ENCODE measurements at places on chromosomes 11 and 22.

DNA sequence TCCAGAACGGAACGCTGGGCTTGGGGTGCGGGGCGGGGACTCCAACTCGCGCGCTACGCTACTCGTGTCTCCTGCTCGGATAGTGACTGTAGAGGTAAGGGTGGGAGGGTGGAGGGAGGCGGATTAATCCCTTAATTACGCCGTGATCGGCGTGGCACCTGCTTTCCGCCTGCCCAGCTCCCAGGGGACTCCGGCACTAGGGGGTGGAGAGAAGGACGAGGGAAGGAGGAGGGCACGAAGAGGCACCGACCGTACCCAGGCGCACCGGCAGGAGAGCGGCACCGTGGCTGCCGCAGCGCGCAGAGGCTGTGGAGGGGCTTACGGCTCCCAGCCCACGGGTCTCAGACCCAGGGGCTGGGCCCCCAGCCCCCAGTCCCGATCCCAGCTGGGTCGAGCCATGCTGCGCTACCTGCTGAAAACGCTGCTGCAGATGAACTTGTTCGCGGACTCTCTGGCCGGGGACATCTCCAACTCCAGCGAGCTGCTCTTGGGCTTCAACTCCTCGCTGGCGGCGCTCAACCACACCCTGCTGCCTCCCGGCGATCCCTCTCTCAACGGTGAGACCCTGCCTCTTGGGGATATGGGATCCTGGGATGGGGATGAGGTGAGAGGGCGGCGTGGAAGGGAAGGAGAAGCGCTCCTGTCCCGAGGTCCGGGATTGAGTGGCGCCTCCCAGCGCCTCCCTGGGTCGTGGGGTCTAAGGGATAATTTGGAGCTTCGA lies at the start of gene ROBO3:
Gene ROBO3 (plus strand): TSS at position 252 of the 721 bp plus-strand sequence. CDS start 146 bp downstream, at position 398.
- DNase-seq = peak; percentile 74

DNA sequence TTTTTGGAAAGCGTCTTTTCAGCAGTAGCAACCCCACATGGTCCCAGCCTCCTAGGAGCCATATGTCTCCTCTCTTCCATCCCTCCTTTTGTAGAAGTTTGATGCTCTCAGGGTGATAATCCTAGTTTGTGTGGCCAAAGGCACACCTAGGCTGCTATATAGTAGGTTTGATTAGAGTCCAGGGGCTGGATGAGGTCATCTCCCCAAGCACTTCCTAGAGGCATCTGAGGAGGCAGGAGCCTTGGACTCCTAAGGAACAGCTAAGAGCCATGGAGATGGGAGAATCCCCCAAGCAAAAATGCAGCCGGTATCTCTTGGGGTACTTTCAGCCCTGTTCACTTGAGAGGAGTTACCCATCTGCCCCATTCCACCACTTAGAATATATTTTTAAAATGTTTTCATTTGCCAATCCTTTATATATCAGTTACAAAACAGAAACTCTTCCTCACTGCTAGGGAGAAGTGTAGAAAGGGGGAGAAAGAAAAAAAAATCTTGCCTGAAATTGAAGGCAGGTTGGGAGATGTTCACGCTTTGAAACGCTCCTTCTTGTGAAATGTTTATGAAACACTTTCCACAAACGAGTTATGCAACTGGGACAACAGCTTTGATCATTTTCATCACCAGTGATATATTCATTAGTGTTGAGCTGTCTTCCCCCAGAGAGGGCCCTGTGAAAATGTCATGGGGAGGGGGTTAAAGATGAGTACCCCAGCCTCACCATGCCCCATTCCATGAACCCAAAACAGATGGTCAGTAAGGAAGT lies 31.9 kb upstream of the TLCD5 start:
- DNase-seq = no peak

DNA sequence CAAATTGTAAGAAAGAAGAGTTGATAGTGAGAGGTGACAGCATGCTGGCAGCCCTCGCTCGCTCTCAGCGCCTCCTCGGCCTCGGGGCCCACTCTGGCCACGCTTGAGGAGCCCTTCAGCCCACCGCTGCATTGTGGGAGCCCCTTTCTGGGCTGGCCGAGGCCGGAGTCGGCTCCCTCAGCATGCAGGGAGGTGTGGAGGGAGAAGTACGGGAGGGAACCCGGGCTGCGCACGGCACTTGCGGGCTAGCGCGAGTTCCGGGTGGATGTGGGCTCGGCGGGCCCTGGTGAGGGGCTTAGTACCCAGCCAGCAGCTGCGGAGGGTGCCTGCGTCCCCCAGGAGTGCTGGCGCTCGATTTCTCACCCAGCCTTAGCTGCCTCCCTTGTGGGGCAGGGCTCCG lies 539.7 kb upstream of the CCDC179 start:
- DNase-seq = no peak

- no peak for DNase-seq
Measured at GRCh38 chr11:104124979-104125378, 39.0 kb downstream of the PDGFD start.

DNA sequence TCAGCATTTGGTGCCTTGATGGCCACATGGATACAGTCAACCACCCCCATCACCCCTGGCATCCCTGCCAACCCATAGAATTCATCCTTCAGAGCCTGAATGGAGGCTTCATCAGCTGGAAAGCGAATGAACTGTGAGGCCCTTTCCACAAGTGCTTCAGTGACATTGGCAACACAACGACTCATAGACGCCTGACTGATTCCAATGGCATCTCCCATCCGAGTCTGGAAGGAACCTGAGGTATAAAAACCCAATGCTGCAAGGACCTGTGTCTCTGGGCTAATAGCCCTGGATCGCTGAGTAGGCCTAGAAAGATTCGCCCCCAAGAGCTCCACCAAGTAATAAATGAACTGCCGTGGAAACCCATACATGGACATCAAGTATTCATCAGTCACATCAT lies 1.3 kb downstream of the HARBI1 start:
- DNase-seq = no peak

DNA sequence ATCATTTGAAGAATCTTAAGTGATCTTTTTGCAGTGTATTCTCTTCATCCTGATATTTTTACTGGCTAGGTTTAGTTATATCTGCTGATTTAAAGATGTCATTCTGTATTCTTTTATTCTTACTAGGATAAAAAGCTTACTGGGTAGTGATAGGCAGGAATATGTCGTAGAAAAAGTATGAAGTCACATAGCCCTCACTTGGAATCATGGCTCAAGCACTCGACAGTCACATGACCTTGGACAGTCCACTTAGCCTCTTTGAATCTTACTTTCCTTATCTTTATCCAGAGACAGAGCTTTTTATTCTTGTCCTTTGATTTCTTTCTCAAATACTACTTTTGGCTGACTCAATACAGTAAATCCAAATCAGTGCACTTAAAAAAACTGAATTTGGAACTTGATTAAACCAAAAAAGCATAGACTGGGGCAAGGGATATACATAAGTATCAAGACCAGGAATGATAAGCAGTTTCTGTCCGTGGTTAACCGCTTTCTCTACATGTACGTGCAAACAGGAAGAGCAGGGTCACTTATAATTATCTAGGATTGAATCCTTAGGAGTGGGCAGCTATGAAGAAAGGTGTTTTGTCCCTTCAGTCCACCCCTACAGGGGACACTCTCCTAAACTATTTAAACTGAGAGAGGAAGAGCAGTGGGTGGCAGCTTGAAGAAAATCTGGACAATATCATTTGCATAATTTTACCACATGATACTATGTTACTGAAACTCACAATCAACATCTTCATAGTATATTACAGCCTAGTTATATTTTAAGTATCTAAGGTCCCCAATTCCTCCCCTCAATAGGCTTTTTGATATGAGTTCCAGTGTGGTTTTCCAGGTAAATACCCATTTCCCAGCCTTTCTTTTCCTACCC lies 8.0 kb downstream of the MMP7 start:
- DNase-seq = no peak

GRCh38 chr22:17930455-17931313 lies 93.7 kb downstream of the MICAL3 start:
- no peak for DNase-seq

- no peak for DNase-seq
Measured at GRCh38 chr22:32574958-32575910, 100.6 kb downstream of the FBXO7 start.

GRCh38 chr22:47308886-47309285 lies 546.4 kb downstream of the TBC1D22A start:
- no peak for DNase-seq

DNA sequence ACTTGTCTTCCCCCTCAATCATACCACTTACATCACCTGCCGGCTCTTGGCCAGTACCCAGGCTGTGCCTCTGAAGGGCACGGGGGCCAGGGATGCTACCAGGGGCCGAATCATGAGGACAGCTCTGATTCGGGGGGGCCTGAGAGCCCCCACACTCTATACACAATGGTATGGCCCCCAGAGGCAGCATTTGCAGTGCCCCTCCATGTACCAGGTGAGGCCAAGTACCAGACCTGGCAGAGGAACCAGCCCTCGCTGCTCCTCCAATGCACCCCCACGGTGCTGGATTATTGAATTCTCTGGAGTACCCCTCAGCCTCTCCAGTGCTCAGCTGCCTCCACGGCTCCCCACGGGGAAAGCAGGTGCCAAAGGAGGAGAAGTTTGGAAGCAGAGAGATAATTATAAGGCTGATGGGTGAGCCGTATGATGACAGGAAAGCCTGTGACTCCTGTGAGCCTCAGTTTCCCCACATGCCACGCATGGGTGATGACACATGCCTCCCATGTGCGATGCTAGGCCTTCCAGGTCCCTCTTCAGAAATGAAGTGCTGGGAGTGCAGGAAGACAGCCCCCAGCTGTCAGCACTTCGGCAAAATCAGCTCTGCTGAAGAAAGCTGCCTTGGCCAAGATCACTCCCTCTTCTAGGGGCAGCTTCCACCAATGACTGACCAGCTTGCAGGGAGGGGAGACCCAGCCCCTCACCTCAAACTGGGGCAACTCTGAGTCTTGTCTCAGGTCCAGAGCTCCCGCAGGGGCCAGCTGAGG lies 69.9 kb downstream of the THAP12 start:
- no peak for DNase-seq

DNA sequence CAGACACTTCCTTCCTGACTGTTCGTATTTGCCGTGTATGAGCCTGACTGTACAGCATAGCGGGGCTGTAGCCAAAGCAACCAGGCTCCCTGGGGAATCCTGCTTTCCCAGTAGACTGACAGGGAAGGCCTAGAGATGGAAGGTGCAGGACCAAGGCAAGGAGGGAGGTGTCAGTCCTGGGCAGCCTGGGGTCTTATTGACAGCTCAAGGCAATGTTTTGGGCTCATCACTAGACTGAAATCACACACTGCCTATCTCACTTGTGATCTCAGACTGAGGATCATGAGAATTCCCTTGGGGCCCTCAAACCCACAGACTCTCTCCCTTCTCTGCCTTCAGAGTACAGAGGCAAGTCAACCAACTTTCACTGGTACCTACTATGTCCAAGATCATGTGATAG lies 346.8 kb upstream of the NARS2 start:
- peak; percentile 18 for DNase-seq

- no peak for DNase-seq
Measured at GRCh38 chr11:2741377-2742131, 41.8 kb upstream of the KCNQ1OT1 start.

DNA sequence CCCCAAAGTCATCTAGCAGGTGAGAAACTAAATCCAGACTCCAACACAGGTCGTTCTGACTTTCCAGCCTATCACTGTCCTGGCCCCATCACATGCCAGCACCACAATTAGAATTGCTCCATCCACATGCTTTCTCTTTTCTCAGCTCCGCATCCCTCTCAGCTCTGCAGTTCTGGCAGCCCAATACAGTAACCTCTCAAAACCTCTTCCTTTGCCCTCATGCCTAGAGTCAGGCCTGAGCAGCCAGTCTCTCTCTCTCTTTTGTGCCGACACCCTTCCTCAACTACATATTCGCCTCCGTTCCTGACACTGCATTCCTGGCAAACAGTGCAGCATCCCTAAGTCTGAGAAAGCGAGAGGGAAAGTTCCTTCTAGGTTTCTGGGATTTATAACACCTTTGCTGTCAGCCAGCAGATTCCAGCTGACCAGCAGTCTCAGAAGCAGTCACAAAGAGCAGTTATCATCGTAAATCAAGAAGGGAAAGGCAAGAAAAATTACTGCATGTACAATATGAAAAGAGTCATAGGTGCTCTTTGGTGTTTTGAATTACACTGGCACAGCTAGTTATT lies 258.0 kb downstream of the FAT3 start:
- DNase-seq = no peak

GRCh38 chr11:83725728-83726127 lies 439.6 kb upstream of the CCDC90B start:
- no peak for DNase-seq

DNA sequence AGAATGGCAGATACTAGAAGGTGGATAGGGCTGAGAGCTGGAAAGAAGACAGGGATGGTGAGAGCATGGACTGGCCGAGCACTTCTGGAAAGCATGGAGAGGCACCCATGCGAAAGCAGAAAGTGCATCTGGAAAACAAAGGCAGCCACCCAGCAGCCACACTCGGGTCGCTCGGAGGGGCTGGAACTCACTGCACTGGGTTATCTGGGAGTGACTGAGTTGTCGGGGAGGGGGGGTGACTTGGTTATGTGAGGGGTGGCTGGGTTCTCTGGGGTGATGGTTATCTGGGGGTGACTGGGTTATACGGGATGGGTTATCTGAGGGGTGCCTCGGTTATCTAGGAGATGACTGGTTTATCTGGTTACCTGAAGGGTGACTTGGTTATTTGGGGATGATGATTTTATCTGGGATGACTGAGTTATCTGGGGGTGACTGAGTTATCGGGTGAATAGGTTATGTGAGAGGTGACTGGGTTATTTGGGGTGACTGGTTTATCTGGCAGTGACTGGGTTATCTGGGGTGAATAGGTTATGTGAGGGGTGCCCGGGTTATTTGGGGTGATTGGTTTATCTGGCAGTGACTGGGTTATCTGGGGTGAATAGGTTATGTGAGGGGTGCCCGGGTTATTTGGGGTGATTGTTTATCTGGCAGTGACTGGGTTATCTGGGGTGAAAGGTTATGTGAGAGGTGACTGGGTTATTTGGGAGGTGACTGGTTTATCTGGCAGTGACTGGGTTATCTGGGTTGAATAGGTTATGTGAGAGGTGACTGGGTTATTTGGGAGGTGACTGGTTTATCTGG lies 2.6 kb upstream of the PANX2 start:
- no peak for DNase-seq

DNA sequence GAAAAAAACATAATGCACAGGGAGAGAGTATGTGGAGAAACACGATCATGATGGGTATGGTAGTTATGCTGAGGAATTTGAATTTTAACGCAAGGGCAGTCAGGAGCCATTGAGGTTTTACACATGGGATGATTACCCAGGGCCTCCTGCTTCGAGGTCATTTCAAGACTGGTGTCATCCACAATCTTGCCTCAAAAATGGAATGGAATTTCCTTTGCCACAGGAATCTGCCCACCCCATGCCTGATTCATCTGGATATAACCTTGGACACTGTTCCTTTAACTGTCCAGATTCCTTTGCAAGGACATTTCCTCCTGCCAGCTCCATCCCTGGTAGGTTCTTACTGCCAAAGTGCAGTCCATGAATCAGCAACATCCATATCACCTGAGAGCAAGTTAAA lies 655.9 kb upstream of the TENM4 start:
- DNase-seq = no peak

- DNase-seq = no peak
Measured at GRCh38 chr11:69099180-69099579, 50.4 kb downstream of the TPCN2 start.
